Colonic mucosa (tissue), 4 donors: ENCODE measurements at places on chromosomes 12 and 14. TPM values are rescaled to one million over a fixed set of nuclear protein-coding genes. Genes with fewer than 3 reads are reported as not detected.
A peak's percentile ranks its signal among the peaks of the same experiment; 100 is the strongest.

- DNase-seq = no peak
Observed at GRCh38 chr14:72652179-72652578, 241.7 kb downstream of the DPF3 start.

GRCh38 chr14:93039649-93040315, 75.9 kb downstream of the ITPK1 start:
- DNase-seq = no peak

GRCh38 chr12:93571365-93571924, 1.0 kb upstream of the SOCS2 start:
- peak; percentile 87 for DNase-seq

Gene FAM222A
- total RNA-seq = 3.9 TPM

Gene OLR1
- 0.20 TPM for total RNA-seq

GRCh38 chr12:17592472-17592871, 497.5 kb downstream of the RERGL start:
- no peak for DNase-seq

- DNase-seq = peak; percentile 47
Observed at GRCh38 chr12:113333877-113334785, 778 bp downstream of the SLC8B1 start.
